ENCODE measurements at places on chromosomes 11 and 22. TPM values are rescaled to one million over a fixed set of nuclear protein-coding genes. Genes with fewer than 3 reads are reported as not detected.
A peak's percentile ranks its signal among the peaks of the same experiment; 100 is the strongest.

- H3K36me3 ChIP-seq = no peaks in the 10 kb centered on the region
- no peaks in the 10 kb centered on the region for H3K4me1 ChIP-seq
- no peak overlapping the region for H3K4me3 ChIP-seq
- DNase-seq = no peak
Measured at GRCh38 chr11:26632691-26633159, 60.7 kb upstream of the MUC15 start.

DNA sequence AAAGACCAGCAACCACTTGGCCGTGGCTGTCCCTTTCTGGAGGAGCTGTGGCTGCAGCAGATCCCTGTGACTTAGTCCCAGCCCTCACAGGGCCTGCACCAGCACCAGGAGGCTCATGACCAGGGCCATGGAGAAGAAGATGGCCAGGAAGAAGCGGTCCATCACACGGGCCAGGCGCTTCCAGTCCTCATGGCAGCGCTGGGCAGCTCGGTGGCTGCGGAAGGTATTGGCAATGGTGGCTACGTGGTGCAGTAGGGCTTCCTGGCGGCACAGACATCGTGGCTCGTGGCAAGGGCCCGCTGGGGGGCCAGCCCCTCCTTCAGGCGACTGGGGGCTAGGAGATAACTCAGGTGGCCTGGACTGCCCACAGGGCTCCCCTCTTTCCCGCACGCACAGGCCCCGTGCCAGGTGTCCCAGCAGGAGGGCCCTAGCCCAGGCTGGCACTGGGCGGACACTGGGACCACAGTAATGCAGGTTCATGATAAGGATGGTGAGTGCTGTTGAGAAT, 5.1 kb downstream of the CHRNA10 start:
- no peak for DNase-seq
- peaks cover 50% of the 10 kb centered on the region for H3K36me3 ChIP-seq
- no peak overlapping the region for H3K27ac ChIP-seq
- no peak overlapping the region for H3K4me3 ChIP-seq
- H3K4me1 ChIP-seq = no peaks in the 10 kb centered on the region

- no peaks in the 10 kb centered on the region for H3K27me3 ChIP-seq
- no peaks in the 10 kb centered on the region for H3K4me1 ChIP-seq
- H3K36me3 ChIP-seq = no peaks in the 10 kb centered on the region
- no peak overlapping the region for H3K27ac ChIP-seq
- H3K4me3 ChIP-seq = no peak overlapping the region
Measured at GRCh38 chr22:44047891-44048301, 23.8 kb downstream of the PARVB start.

DNA sequence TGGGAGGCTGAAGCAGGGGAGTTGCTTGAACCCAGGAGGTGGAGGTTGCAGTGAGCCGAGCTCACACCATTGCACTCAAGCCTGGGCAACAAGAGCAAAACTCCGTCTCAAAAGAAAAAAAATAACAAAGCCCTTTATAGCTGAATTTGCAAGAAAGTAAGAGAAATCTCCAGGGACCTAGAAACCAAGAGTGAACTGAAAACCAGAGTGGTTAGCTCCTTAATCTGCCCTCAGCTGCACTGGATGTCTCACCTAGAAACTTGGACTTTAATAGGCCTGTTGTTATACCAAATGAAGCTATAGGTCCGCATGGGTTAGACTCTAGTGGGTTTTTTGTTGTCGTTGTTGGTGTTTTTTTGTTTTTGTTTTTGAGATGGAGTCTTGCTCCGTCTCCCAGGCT, 4.1 kb downstream of the NEU3 start:
- no peaks in the 10 kb centered on the region for H3K27me3 ChIP-seq
- peaks cover 13% of the 10 kb centered on the region for H3K36me3 ChIP-seq
- H3K27ac ChIP-seq = no peak overlapping the region
- H3K4me3 ChIP-seq = no peak overlapping the region
- peaks cover 13% of the 10 kb centered on the region for H3K4me1 ChIP-seq

DNA sequence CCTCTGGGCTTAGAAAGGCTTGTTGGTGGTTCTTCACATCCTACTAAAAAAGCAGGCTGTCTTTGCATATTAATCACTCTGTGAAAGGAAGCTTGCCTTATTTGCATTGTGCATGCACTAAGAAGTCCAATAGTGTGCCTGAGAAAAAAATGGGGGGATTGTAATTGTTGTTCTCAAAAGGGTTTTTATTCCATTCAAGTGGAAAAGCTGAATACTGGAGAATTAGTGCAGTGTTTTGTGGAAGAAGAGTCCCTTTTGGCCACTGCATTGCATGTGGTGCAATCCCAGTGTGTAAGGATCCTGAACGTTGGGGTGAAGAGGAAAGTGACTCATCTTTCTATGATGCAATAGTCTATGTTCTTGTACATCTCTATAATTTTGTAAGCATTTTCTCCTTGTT, 16.5 kb downstream of the NCAM1 start:
- H3K4me1 ChIP-seq = no peaks in the 10 kb centered on the region
- H3K27ac ChIP-seq = no peak overlapping the region
- H3K27me3 ChIP-seq = no peaks in the 10 kb centered on the region
- H3K36me3 ChIP-seq = no peaks in the 10 kb centered on the region
- no peak for DNase-seq
- H3K4me3 ChIP-seq = no peak overlapping the region

DNA sequence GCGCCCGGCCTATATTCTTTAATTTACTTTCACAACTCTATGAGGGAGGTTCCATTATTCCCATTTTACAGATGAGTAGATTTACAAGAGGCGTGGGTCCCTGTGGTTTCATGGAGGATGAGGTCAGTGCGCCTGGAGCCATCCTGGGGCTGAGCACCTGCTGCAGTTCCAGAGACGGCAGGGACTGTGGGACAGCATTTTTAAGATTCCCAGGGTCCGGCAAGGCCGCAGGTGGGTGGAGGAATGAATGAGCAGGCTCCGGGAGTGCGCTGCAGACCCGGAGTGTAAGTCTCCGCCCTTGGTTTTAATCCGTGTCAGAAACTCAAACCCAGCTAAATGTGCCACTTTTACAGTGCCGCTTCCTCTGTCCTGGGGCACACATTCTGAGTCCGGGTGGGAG, 4.1 kb upstream of the CHRM1 start:
- peaks cover 72% of the 10 kb centered on the region for H3K27me3 ChIP-seq
- H3K4me1 ChIP-seq = peaks cover 29% of the 10 kb centered on the region
- DNase-seq = no peak
- no peak overlapping the region for H3K4me3 ChIP-seq
- H3K27ac ChIP-seq = no peak overlapping the region

- H3K27ac ChIP-seq = no peak overlapping the region
- H3K36me3 ChIP-seq = no peaks in the 10 kb centered on the region
- DNase-seq = no peak
Measured at GRCh38 chr11:14676068-14676467, 32.5 kb downstream of the PDE3B start.

DNA sequence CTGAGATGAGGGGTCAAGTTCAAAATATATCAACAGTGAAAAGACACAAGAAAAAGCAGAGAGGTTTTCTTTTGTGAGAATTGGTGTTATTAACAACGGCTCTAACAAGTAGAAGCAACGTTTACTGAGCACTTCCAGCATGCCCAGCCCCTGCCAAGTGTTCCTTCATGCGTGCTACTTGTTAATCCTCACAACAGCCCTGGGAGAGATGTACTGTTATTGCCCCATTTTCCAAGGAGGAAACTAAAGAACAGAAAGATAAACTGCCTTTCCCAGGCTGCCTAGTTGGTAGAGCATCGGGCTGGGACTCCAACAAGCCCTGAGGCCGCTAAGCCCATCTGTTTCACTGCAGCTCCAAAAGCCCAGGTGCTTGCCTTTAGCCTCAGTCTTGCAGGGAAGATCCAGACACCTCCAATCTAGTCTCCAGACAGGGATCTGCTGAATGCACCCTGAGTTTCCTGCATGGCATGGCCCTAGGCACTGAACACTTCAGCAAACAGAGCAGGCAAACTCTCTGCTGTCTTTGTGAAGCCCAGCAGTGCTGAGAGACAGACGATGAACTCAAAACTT, 25.5 kb downstream of the SPATA19 start:
- peaks cover 3% of the 10 kb centered on the region for H3K27me3 ChIP-seq
- no peak overlapping the region for H3K4me3 ChIP-seq
- H3K27ac ChIP-seq = no peak overlapping the region
- DNase-seq = no peak
- no peaks in the 10 kb centered on the region for H3K36me3 ChIP-seq
- no peaks in the 10 kb centered on the region for H3K4me1 ChIP-seq

DNA sequence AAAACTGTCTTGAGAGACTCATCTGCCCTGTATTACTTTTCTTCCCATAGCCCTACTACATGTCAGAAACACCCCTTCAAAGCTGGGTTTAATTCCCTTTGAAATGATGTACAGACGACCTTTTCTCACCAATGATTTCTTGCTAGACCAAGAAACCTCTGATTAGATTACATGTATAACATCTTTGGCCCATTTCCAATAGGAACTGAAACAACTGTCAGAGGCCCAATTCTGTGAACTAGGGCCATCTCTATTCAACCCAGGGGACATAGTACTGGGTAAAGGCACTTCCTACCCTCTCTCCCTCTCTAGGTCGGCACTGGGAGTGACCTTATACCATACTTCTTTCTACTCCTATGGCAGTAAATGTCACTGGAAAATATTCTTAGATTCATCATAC, 19.4 kb downstream of the NPAT start:
- H3K27me3 ChIP-seq = no peaks in the 10 kb centered on the region
- peaks cover 53% of the 10 kb centered on the region for H3K36me3 ChIP-seq
- H3K4me3 ChIP-seq = no peak overlapping the region
- H3K4me1 ChIP-seq = no peaks in the 10 kb centered on the region
- no peak overlapping the region for H3K27ac ChIP-seq

GRCh38 chr11:16738947-16739815, 734 bp downstream of the C11orf58 start:
- no peak for DNase-seq
- peaks cover 5% of the 10 kb centered on the region for H3K4me1 ChIP-seq
- peak overlapping the region; percentile 82 for H3K27ac ChIP-seq
- H3K27me3 ChIP-seq = no peaks in the 10 kb centered on the region

- H3K4me3 ChIP-seq = no peak overlapping the region
- H3K27me3 ChIP-seq = no peaks in the 10 kb centered on the region
- no peak for DNase-seq
- H3K4me1 ChIP-seq = no peaks in the 10 kb centered on the region
- no peaks in the 10 kb centered on the region for H3K36me3 ChIP-seq
Measured at GRCh38 chr11:129639300-129639699, 176.3 kb upstream of the TMEM45B start.

DNA sequence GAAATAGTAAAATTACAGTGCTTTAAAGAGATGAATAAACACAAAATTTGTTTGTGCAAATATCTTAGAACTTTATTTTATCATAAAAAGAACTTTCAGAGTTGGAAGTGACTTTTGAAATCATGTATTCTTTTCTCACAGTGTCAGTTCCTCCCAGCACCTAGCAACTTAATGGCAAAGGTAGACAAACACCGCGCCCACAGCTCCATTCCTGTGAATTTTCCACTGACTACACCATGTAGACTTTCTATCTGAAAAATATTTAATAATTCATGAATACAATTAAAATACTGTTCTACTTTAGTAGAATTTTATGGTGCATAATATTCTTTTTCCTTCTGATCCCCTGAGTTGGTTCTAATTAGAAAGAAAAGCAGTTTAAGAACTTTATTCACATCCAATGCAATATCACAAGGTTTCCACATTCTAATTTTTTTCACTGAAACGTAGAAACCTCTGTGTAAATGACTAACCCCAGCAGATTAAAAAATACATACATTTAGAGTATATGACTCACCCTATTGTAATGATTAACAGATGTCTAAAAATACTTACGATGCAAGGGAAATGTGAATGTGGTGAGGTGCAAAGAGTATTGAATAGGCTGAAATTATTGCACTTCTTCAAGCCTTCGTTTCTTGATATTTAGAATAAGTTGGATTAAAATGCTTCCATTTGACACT, 218.2 kb upstream of the CCDC179 start:
- H3K4me1 ChIP-seq = peaks cover 4% of the 10 kb centered on the region
- peak overlapping the region; percentile 25 for H3K4me3 ChIP-seq
- H3K36me3 ChIP-seq = no peaks in the 10 kb centered on the region
- peak overlapping the region; percentile 73 for H3K27ac ChIP-seq
- DNase-seq = peak; percentile 44
- no peaks in the 10 kb centered on the region for H3K27me3 ChIP-seq

Gene KCNJ11
- polyA plus RNA-seq = 5.4 TPM

Gene CWC15
- 68.0 TPM for polyA plus RNA-seq

Gene PNPLA5
- not detected for polyA plus RNA-seq

Gene ARHGAP8
- polyA plus RNA-seq = 16.2 TPM

Gene SPON1
- 71.8 TPM for polyA plus RNA-seq

Gene ASCL3
- 0.18 TPM for polyA plus RNA-seq
